Fibroblast of mammary gland (primary cell): ENCODE measurements at places on chromosomes 12 and 14.

GRCh38 chr12:42945927-42946326 is 356.4 kb upstream of the PRICKLE1 start:
- peak; percentile 35 for DNase-seq

DNA sequence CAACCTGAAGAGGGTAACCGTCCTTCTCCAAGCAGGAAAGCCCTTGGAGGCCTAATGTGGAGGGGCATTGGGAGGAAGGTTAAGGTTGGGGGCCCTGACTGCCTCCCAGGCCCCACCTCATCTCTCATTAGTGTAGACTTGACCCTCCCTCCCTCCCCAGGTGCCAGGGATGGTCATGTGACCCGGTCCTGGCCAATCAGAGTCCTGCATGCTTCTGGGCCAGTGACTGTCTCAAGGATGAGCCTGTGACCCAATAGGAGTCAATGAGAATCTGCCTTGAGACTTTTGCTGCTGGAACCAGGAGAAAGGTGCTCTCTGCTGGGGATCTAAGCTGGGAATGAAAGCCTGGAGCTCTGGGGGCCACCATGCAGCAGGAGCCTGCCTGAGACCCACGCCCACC is 70.8 kb downstream of the NCOR2 start:
- DNase-seq, result peak; percentile 34

DNA sequence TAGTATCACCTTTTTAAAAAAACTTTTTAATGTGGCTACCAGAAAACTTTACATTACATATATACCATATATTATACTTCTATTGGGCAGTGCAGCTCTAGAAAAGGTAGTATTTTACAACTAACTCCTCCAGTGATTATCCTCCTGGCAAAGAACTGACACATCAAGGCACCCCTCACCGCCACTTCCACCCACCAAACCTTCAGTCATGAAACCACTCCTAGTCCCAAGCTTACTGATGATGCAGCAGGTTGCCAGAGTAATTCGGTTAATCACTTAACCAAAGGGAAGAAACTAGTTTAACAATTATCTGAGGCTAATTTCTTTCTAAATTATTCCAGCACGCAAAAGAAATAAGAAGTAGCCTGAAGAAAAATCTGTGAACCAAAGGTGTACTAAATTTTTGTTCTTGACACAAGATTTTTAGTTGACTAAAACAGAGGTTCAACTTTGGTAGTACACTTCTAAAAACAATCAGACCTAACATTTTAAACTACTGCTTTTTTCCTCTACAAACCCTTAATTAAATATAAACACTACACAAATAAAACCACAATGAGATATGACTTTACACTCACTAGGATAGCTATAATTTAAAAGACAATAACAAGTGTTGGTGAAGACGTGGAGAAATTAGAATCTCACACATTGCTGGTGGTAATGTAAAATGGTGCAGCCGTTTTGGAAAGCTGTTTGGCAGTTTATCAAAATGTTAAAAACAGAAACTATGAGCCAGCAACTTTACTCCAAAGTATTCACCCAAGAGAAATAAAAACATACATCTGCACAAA is 16.7 kb downstream of the SPPL3 start:
- DNase-seq, result no peak

DNA sequence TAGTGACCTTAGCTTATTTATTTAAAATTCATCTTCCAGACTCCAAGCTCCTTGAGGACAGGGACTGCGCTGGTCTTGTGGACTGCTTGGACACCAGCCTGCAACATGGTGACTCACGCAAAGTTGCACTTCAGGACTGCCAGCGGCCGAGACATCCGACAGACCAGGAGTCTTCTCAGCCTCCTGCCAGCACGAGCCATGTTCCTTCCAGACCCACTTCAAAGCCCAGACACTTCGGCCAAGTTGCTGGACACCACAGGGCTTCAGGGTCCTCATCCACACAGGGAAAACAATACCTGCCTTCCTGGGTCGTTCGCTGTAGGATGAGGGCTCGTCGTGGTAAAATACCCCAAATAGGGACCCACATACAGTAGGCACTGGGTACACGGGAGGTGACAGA is 88.7 kb downstream of the BCL11B start:
- no peak for DNase-seq

DNA sequence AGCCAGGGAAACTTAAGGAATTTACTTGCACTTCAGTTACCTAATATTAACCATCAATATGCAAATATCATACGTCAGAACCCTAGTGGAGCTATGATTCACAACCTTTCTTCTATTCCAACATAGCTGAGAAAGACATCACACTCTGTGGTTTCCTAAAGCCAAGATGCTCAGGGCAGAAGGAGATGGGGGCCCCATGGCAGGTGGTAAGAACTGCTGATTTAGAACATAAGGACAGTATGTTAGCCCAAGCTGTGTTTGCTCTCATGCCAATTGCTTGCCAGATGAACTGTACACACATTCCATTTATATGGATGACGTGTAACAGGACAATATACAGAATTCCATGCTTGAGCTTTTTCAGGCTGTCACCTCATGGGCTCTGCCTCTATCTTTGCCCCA is 34.6 kb downstream of the HECTD4 start:
- DNase-seq, result peak; percentile 66

DNA sequence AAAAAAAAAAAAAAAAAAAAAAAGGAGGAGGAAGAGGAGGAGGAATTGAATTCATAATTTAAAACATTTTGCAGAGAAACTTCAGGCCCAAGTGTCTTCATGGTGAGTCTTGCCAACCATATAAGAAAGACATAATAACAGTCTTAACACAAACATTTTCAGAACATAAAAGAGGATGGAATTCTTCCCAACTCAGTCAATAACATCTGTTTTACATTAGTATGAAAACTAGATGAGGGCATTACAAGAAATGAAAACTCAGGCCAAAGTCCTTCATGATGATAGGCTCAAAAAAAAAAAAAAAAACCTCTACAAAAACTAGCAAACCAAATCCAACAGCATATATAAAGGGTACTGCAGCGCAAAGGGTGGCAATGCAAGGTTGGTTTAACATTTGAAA is 151.6 kb downstream of the FOXA1 start:
- peak; percentile 65 for DNase-seq

DNA sequence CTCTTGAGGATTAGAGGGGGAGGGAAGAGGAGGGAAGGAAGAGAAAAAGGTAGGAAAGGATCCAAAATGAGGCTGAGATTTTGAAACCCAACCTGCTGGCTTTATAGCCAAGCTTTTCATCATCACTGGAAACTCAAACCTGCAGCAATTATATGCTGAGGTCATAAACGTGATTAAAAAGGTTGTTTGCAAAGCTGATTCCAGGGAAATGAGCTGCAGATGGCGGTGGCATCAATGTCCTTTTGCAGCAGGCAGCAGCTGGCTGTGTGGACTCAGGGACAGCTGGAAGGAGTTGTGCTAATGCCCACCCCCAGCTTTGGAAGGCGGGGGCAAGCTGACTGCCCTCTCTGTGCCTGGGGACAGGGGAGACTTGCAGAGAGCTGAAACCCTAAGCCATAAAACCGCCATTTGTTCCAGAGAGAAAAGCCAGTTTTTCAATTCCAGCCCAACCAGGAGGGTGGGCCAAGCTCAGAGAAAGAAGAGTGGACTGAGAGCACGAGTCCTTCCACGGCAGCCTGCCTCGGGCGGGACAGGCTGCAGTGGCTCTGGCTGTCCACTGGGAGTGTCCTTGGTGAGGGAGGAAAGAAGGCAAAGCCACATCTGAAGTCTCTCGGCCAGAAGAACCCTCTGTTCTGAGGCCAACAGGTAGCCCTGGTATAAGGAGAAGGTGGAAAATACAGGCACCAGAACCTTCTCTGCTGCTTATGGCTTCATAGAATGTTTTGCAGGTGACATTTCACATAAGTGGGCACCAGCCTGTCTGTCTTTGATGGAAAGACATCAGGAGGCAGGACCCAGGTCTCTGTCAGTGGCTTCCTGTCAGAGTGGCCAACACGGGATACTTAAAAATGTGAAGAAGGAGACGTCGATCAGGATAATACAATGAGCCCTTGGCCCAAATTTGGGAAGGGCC is 90.7 kb downstream of the SINHCAF start:
- DNase-seq, result peak; percentile 16

DNA sequence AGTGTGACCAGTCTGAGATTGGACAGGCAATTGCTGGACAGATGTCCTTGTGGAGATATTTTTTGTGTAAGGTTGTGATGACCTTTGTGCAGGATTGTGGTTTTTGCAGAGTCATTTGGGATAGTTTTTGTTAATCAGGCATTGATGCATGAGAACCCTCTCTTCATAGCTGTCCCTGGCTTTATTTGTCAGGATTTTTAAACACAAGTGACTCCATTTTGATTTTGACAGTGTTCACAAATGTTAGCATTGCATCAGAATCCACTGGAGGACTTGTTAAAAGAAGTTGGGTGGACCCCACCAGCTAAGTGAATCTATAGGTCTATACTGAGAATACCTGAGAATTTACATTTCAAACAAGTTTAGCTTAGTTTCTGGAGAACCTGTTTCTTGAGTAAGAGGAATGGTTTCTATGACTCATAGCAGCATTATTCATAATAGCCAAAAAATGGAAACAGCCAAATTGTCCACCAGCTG is 11.8 kb downstream of the FNTB start:
- peak; percentile 33 for DNase-seq

DNA sequence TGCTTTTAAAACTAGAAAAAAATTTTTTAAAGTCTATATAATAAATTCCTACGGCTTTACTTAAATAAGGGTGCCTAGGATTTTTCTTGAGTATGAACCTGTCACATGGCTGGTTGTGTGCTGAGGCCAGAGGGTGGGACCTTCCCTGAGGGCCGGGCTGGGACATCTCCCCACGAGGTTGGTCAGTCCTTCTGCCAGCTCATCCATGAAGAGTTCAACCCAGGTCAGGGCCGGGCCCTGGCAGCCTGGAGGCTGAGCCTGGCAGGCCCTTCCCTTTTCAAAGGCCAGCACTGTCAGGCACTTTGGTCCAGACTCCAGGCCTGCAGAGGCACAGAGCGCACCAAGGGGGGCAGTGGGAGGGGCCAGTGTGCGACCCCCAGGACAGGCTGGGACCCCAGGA is 31.7 kb downstream of the TNFAIP2 start:
- peak; percentile 79 for DNase-seq

GRCh38 chr12:7496451-7496850 is 7.1 kb downstream of the CD163 start:
- DNase-seq, result no peak

GRCh38 chr14:71959055-71959454 is 26.8 kb downstream of the RGS6 start:
- DNase-seq, result no peak

DNA sequence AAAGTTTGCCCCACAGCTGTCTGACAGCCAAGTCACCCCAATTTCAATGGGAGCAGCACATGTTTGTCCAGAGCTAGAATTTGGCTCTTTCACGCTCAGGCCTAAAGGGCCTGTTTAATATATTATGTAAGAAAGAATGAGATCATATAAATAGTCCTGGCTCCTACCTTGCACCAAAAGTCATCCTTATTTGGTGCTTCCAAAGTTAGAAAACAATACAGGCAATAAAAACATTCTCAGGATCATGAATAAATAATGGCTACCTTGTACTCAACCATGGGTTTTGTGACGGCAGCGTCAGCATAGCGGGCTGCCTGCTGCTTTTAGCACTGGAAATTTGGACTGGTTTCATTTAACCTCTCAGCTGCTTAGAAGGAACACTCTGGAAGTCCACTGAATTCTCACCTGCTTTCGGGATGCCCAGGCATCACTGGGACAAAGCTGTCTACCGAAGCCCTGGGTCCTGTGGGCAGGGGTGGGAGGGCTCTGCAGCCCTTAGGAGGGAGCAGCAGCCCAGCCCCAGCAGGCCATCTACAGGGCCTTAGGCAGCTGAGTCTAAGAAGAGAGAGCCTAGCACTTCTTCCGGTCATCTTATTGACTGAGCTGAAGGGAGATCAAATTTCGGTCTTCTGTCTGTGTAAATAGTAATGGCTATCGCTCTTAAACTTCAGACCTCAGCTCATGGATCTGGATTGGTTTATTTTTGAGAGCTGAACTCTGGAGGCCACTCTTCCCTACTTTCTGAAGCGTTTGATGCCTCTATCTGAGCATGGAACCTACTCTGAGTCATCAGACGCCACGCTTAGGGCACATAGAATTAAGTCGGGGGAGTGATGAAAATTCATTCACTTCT is 106.5 kb downstream of the SAMD4A start:
- DNase-seq, result peak; percentile 45

DNA sequence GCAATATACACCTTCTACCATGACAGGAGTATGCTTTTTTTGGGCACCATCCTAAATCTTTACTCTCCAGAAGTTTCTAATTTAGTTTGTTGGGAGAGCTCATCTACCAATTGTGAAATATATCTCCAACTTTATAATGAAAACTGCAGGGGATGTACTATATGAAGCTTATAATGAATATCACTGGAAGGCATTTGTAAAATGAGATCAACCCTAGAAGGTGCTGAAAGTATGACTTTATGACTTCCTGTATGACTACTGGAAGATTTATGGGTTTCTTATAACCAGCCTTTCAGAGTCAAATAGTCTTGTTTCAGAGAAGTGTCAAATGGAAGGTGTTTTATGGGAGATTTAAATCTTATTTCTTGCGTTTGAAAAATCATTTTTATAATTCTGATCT is 122.9 kb downstream of the MYRFL start:
- DNase-seq, result peak; percentile 9

DNA sequence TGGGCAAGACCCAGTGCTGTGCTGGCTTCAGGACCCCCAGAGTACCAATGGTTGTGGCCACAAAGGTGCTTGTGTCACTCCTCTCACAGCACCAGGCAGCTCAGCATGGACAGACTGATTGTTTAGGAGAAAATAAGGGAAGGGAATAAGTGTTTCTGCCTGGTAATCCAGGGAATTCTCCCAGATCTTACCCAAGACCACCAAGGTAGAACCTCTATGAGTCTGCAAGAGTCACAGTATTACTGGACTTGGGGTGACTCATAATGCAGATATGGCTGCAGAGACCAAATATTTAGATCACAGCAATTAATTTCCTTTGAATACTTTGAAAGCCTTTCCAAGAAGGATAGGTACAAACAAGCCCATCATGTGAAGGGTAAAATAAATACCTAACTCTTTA is 1178.3 kb upstream of the FLRT2 start:
- peak; percentile 0 for DNase-seq
